ENCODE measurements at places on chromosomes 11 and 22.

- DNase-seq = no peak
Measured at GRCh38 chr11:28232649-28233048, 124.5 kb downstream of the METTL15 start.

DNA sequence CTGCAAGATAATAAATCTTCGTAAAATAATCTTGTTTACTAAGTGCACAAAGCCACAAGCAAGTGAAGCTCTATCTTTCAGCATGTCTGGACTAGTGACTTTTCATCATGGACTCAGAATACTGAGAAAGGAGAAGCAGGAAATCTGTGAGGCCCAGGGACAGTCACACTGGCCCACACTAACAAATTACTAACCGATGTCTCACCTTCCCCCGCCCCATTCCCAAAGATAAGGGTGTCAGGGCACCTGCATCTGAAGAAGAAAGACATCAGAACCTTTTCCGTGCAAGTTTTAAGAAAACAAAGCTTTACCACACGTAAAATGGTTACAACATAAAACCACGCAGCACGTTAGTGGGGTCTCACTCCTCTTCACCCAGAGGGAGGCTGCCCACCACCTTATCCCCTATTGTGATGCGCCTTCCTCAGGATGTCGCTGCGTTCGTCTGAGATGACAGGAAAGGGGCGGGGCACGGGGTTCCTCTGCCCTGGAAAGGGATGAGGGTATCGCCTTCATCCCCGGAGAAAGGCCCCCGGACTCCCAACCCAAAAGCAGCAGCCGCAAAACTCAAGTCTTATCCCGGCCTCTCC is 616 bp downstream of the BTBD10 start:
- DNase-seq = peak; percentile 57

GRCh38 chr11:46557684-46558151 is 36.1 kb downstream of the AMBRA1 start:
- no peak for DNase-seq

DNA sequence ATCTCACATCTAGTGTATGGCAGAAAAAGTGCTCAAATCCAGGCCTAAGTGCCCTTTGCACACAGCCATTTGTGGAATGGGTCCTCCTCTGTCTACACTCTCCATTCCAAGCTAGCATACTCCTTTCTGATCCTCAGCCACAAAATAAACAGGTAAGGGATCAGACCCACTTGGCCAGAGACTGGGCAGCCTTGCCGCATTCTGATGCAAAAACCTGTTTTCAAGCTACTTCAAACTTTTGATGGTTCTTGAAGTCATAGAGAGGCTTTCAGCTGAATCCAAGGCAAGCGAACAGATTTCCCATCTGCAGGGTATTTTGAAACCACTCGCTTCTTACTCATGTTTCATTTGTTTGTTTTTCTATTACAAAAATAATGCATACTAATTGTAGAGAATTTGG is 136.6 kb upstream of the NAV2 start:
- no peak for DNase-seq

DNA sequence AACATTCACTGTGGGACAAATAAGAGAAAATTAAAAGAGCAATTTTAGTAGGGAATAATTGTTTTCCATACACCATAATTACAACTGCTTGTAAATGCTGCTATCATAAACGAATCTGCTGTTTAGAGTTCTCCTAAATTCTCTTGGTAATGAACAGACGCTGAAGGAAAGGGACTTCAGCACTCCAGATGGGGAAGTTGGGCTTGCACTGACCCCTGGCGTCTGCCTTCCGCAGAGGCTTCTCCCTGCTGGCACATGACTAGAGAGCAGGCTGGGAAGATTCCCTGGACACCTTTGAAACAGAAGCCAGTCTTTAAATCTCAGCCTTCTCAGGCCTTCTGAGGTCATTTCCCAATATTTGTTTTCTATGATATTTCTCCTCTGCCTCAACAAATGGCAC is 84.1 kb downstream of the NXPE2 start:
- no peak for DNase-seq

GRCh38 chr22:26579331-26579886 is 10.5 kb downstream of the TPST2 start:
- DNase-seq = peak; percentile 59

- DNase-seq = no peak
Measured at GRCh38 chr11:119306373-119306890, 10.5 kb downstream of the MCAM start.

- no peak for DNase-seq
Measured at GRCh38 chr22:36922711-36923110, 9.3 kb downstream of the CSF2RB start.

- no peak for DNase-seq
Measured at GRCh38 chr22:48182031-48182430, 1419.6 kb downstream of the TBC1D22A start.

DNA sequence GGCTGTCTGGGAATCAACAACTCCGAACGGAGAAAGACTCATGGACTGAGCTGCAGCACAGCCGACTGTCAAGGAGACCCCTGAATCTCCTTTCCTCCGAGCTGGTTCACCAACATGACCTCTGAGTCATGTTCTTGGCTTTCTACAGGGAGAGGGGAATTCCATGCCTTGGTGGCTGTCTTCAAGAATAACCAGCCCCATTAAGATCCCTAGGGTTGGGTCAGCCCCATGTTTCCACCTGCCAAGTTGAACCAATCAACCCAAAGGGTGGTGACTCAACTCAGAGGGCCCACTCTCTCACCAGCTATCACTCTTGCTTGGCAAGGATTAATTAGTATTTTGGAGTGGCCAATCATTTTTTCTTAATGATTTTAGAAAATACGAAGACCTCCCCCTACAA is 28.3 kb upstream of the IGSF22 start:
- no peak for DNase-seq

GRCh38 chr22:33219648-33220384 is 161.6 kb upstream of the SYN3 start:
- DNase-seq = no peak

DNA sequence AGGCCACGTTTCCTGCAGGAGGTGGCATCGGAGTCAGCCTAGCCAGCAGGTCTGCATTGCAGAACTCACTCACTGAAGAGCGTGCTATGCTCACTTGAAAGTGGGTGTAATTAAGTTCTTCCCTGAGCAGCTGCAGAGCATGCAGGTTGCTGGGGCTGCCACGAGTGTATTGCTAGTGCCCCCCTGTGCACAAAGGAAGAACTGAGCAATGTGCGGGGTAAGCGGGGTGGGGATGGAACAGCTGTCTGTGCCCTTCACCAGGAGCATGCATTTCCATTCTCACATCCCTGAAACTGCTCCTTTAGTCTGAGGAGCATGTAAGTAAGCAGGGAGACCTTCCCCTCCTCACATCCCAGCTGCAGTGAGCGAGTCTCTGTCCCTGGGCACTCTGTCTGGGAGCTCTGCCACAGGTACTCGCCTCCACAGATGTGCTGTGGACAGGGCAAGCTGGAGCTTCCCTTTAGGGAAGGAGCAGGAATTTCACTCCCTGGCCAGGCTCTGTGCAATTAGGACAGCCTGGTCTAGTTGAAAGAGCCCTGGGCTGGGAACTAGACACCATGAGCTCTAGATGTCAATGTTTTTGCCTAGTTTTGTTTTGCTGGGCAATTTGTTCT is 1031.8 kb downstream of the NTM start:
- no peak for DNase-seq
